Fibroblast of the aortic adventitia (primary cell): ENCODE measurements at places on chromosomes 4 and X. TPM values are rescaled to one million over a fixed set of nuclear protein-coding genes. Genes with fewer than 3 reads are reported as not detected.

The UVSSA gene
- total RNA-seq: 8.7 and 32.2 TPM in 2 replicates

The ARHGAP36 gene
- not detected in 2 replicates for total RNA-seq

The SHROOM4 gene
- total RNA-seq: 0.72 and 1.4 TPM in 2 replicates

The SULT1B1 gene
- total RNA-seq: 0.74 and 1.3 TPM in 2 replicates

The PPARGC1A gene
- total RNA-seq: 0.81 and 15.9 TPM in 2 replicates

The IGSF1 gene
- total RNA-seq: 0.09 and 0.16 TPM in 2 replicates

The ZNF141 gene
- 16.3 and 21.2 TPM in 2 replicates for total RNA-seq

The S100P gene
- total RNA-seq: not detected in 2 replicates
